Activated naive CD8-positive, alpha-beta T cell treated with anti-CD3 and anti-CD28 coated beads, Interleukin-2, amount 10 ng/mL, durations not matched to agents 7 days and 5 days (primary cell): ENCODE measurements at places on chromosomes 3 and 15. TPM values are rescaled to one million over a fixed set of nuclear protein-coding genes. Genes with fewer than 3 reads are reported as not detected.

DNA sequence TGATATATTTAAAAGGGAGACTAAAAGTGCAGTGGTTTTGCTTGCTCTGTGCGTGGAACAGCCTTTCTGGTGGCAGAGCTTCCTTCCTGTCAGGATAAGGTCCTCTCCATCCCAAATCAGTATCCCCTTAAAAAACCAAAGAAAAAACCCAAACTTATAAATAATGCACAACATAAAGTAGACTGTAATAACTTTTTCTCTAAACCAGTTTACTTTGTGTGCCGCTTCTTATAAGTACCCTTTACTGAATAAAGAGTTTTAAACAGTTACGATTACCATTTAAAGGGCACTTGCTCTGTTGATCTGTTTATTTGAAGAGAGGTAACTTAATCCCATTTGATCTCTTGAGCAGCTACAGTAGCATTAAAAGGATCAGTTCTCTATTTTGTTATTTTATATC is 2.5 kb downstream of the PIK3CA start:
- peak overlapping the region; percentile 43 for H3K4me3 ChIP-seq
- H3K4me1 ChIP-seq: peaks cover 28% of the 10 kb centered on the region
- no peaks in the 10 kb centered on the region for H3K27me3 ChIP-seq
- no peaks in the 10 kb centered on the region for H3K36me3 ChIP-seq
- H3K27ac ChIP-seq: no peak overlapping the region

DNA sequence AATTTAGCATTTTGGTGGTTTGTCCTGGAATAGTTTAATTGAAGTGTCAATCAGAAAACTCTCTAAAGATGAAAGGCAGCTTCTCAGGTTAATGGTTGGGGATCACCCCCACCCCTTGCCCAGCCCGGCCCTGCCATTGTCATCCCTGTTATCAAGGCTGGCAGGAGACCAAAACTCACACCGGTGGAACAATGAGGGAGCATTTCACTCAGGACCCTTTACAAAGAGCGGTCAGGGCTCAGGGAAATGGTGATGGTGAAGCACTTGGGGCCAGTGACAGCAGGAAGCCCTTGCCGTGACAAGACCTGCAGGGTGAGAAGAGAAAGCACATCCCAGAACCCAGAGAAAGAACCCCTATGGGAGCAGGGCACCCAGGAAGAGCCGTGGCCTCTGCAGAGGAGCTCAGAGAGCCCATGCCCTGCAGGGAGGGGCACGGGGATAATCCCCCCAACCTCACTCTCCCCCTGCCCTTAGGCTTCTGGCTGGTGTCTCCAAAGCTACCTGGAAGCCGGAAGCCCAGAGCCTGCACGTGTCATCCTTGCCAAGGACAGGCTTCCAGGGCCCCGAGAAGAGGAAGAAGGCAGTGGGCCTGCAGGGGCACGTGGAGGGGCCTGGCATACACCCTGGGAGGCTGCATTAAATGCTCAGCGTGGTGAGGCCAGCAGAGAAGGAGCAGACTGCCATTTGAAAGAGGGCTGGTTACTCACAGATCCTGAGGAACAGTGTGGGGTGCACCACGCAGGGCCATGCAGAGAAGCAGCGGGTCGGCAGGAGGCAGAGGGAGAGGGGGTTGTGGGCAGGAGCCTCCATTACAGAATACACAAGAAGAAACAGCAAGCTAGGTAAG is 80.6 kb upstream of the PRR20G start:
- H3K4me1 ChIP-seq: no peaks in the 10 kb centered on the region
- H3K36me3 ChIP-seq: no peaks in the 10 kb centered on the region
- H3K4me3 ChIP-seq: no peak overlapping the region
- H3K27ac ChIP-seq: no peak overlapping the region

The MOBP gene
- not detected for total RNA-seq

The RAB43 gene
- 62.5 TPM for total RNA-seq

- H3K27ac ChIP-seq: no peak overlapping the region
- no peaks in the 10 kb centered on the region for H3K27me3 ChIP-seq
- no peaks in the 10 kb centered on the region for H3K4me1 ChIP-seq
- DNase-seq: no peak
These were observed 873.5 kb downstream of the OTOL1 start for GRCh38 chr3:162370141-162370540.

- H3K4me1 ChIP-seq: no peaks in the 10 kb centered on the region
- peaks cover 6% of the 10 kb centered on the region for H3K27me3 ChIP-seq
- no peak for DNase-seq
These were observed 58.3 kb downstream of the LRRC49 start for GRCh38 chr15:70950953-70951352.

The ACKR2 gene
- 3.9 TPM for total RNA-seq

The SERPINI2 gene
- total RNA-seq: not detected

DNA sequence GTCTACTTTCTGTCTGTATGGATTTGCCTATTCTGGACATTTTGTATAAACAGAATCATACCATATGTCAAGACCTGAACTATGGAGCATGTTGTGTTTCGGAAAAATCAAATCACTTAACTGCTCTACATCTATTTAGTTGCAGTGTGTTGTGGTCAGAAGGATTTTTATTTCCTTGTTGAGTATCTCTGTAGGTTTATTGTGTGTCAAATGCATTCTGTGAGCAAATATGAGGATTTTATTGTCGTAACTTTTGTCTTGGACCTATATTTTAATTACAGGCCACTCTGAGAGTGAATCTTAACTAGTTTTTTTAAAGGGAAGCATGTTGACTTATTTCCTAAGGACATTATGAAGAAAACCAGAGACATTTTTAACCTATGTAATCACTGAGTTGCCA is 84.6 kb upstream of the MYZAP start:
- no peaks in the 10 kb centered on the region for H3K27me3 ChIP-seq
- H3K4me3 ChIP-seq: no peak overlapping the region
- no peaks in the 10 kb centered on the region for H3K4me1 ChIP-seq
- no peak for DNase-seq
- H3K36me3 ChIP-seq: no peaks in the 10 kb centered on the region

The TCTA gene
- total RNA-seq: 30.3 TPM

GRCh38 chr3:53807117-53807810 is 39.0 kb downstream of the CHDH start:
- no peak for DNase-seq
- H3K4me1 ChIP-seq: no peaks in the 10 kb centered on the region
- H3K27me3 ChIP-seq: no peaks in the 10 kb centered on the region
- H3K4me3 ChIP-seq: no peak overlapping the region
- no peak overlapping the region for H3K27ac ChIP-seq
- H3K36me3 ChIP-seq: no peaks in the 10 kb centered on the region

DNA sequence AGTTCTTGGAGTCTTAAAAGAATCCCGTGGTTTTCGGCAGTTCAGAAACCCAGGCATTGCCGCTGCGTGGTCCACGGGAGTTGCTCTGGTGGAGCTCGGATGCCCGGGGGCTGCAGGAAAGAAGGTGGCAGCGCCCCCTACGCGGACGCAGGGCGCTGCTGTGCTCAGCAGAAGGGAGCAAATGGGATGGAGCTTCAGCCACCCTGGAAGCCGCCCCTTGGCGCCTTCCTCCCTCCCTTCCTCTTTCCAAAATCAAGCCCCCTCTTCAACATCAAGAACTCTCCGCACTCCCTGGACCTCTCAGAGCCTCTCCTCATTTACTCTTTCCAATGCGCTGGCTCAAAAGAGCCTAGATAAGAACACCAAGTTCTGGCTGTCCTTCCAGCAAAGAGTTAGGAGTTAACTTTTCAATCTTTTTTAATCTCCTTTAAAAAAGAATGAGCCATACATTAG is 880 bp upstream of the CHRNA7 start:
- peaks cover 3% of the 10 kb centered on the region for H3K4me1 ChIP-seq
- H3K27ac ChIP-seq: no peak overlapping the region
- H3K27me3 ChIP-seq: peaks cover 76% of the 10 kb centered on the region
- peak overlapping the region; percentile 50 for H3K4me3 ChIP-seq
- H3K36me3 ChIP-seq: no peaks in the 10 kb centered on the region

The GOLGA6L7 gene
- not detected for total RNA-seq

- H3K4me3 ChIP-seq: no peak overlapping the region
- peaks cover 24% of the 10 kb centered on the region for H3K36me3 ChIP-seq
- H3K27ac ChIP-seq: no peak overlapping the region
These were observed 52.8 kb downstream of the OPA1 start for GRCh38 chr3:193645806-193646205.

The MUC4 gene
- not detected for total RNA-seq

DNA sequence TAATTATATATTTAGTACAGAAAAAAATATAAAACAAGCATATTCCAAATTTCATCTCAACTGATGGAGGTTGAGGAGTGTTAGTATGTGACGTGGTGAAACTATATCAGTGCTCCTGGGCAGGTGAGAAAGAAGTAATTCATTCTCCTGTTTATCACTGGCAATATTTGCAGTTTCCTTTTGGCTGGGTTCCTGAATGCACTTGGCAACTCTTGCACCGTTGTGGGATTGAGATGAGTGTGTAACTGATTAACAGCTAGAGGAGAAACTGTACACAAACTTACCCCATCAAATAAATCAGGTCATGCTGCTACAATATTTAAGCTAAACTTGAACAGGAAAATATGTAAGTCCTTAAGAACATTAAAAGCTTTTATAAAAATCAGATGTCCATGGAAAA is 2.1 kb upstream of the ATP13A4 start:
- no peak overlapping the region for H3K27ac ChIP-seq
- no peak overlapping the region for H3K4me3 ChIP-seq
- no peaks in the 10 kb centered on the region for H3K36me3 ChIP-seq
- no peaks in the 10 kb centered on the region for H3K4me1 ChIP-seq
- H3K27me3 ChIP-seq: no peaks in the 10 kb centered on the region

The CA12 gene
- total RNA-seq: not detected

The CD96 gene
- 379 TPM for total RNA-seq

DNA sequence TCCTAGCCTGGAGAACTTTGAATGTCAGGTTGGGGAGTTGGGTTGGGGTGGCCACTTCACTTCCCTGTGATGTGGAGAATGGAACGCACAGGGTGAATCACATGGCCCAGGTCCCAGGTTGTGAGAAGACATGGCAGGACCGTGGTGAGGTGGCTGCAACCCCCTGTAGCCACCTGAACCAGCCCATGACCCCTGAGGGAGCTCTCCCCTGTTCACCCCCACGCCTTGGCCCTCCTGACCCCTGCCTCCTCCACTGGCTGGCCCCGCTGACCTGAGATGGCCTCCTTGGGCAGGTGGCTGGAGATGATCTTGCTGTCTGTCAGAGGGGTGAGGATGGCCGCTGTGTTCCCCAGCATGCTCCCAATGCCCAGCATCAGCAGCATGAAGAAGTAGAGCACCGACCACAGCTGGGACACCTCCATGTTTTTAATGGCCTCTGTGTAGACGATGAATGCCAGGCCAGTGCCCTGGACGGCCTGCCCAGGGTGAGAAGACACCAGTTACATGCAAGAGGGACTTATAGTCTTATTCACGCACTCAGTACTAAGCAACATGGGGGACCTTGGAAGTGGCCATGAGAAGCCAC is 31.0 kb downstream of the SLC6A20 start:
- no peak overlapping the region for H3K27ac ChIP-seq
- H3K4me3 ChIP-seq: no peak overlapping the region
- no peak for DNase-seq
- H3K27me3 ChIP-seq: peaks cover 38% of the 10 kb centered on the region
- peaks cover 3% of the 10 kb centered on the region for H3K4me1 ChIP-seq

The SPESP1 gene
- 0.50 TPM for total RNA-seq

GRCh38 chr3:13746385-13746784 is 133.5 kb downstream of the WNT7A start:
- no peaks in the 10 kb centered on the region for H3K4me1 ChIP-seq
- H3K27me3 ChIP-seq: peaks cover 7% of the 10 kb centered on the region
- H3K27ac ChIP-seq: no peak overlapping the region
- H3K4me3 ChIP-seq: no peak overlapping the region
- DNase-seq: no peak
- no peaks in the 10 kb centered on the region for H3K36me3 ChIP-seq

DNA sequence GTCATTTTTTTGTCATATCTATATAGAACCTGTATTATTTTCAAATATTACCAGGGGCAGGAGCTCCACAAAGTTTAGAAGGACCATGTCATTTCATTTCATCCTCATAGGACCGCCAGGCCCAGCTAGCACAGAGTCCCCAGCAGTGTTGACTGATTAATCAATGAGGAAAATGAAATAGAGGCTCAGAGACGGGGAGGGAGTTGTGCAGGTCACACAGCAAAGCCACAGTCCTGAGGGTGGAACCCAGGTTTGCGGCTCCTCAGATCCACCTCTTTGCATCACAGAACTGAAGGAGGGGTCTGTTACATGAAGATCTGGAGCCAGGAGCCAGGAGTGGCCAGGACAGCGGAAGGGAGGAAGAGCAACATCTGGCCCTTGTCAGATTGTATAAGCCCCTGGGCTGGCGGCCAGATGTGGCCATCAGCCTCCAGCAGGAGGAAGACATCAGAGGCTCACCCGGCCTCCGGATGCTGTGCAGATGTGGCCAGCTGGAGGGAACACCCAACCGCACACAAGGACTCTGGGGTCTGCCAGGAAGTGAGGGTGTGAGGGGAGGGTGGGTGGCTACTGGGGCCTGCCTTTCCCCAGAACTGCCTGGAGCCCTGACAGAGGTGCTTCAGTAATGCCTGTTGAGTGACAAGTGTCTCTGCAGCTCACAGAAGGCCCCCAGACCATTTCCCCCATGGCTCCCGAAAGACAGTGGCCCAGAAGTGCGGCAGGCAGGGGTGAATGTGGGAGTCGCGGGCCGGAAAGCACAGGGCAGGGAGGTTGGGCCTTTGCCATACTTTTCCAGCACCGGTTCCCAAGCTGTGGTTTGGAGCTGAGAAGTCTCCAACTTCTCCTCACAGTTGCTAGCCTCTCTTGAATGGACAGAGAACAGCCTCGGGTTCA is 21.3 kb downstream of the EFCC1 start:
- no peak for DNase-seq
- H3K4me3 ChIP-seq: peak overlapping the region; percentile 11
- H3K27ac ChIP-seq: peak overlapping the region; percentile 69
- H3K27me3 ChIP-seq: no peaks in the 10 kb centered on the region
- H3K36me3 ChIP-seq: no peaks in the 10 kb centered on the region

The RTP3 gene
- total RNA-seq: not detected

- DNase-seq: peak; percentile 38
- H3K27me3 ChIP-seq: peaks cover 14% of the 10 kb centered on the region
- H3K4me3 ChIP-seq: peak overlapping the region; percentile 68
- H3K36me3 ChIP-seq: peaks cover 1% of the 10 kb centered on the region
- peak overlapping the region; percentile 38 for H3K27ac ChIP-seq
These were observed 37.8 kb downstream of the LSM3 start for GRCh38 chr3:14216257-14217048.

The TMEM207 gene
- not detected for total RNA-seq

GRCh38 chr15:96606617-96607016 is 276.1 kb downstream of the NR2F2 start:
- no peaks in the 10 kb centered on the region for H3K36me3 ChIP-seq
- H3K4me3 ChIP-seq: no peak overlapping the region
- no peak overlapping the region for H3K27ac ChIP-seq
- no peaks in the 10 kb centered on the region for H3K4me1 ChIP-seq

DNA sequence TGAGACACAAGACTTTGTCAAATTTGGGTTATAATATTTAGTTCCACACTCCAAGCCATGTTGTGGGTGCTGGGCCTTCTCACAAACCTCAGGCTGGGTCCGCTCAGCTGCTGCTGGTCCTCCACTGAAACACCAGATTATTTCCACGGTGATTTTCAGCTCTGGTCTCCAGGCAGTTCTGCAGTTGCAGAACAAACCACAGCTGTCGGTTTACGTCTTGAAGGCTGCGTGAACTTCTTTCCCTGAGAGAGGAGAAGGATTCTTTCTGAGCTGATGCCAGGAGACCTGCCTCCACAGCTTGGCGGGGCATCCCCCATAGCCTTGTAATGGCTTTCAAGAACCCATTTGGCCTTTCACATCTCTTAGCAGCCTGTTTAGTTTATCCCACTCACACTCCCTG is 16.2 kb downstream of the GALNT15 start:
- DNase-seq: no peak
- no peak overlapping the region for H3K27ac ChIP-seq
- peaks cover 5% of the 10 kb centered on the region for H3K27me3 ChIP-seq
- H3K4me1 ChIP-seq: peaks cover 3% of the 10 kb centered on the region

The DCLK3 gene
- not detected for total RNA-seq
